ENCODE measurements at places on chromosomes 5 and 9.

- peak; percentile 42 for DNase-seq
Observed at GRCh38 chr9:77092536-77092935, 73.1 kb downstream of the FOXB2 start.

GRCh38 chr5:126973193-126973592 lies 57.2 kb downstream of the MARCHF3 start:
- DNase-seq, result no peak

- no peak for DNase-seq
Observed at GRCh38 chr9:37370968-37371563, 51.4 kb upstream of the GRHPR start.

GRCh38 chr9:81431641-81432040 lies 257.7 kb downstream of the TLE1 start:
- peak; percentile 78 for DNase-seq

- DNase-seq, result no peak
Observed at GRCh38 chr5:170625221-170626165, 121.7 kb downstream of the KCNIP1 start.

GRCh38 chr5:6003040-6003825 lies 375.1 kb downstream of the MED10 start:
- DNase-seq, result no peak

DNA sequence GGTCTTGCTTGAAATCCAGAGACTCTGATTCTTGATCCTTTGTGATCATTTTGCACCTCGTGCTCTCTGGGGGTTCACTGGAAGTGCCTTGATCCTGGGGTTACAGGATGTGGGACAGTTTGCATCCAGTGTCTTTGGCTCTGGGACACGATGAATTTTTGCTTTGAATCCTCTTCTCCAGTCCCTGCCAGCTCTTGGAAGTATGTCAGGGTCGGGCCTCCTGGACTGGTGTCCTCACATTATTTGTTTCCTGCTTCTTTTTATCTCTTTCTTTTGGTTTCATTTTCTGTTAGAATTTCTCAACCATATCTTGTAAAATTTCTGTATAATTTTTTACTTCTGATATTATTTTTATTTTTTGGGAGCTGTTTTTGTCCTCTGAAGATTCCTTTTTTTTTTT lies 34.2 kb downstream of the SECISBP2 start:
- no peak for DNase-seq

- DNase-seq, result no peak
Observed at GRCh38 chr5:60671899-60672692, 27.9 kb downstream of the DEPDC1B start.

DNA sequence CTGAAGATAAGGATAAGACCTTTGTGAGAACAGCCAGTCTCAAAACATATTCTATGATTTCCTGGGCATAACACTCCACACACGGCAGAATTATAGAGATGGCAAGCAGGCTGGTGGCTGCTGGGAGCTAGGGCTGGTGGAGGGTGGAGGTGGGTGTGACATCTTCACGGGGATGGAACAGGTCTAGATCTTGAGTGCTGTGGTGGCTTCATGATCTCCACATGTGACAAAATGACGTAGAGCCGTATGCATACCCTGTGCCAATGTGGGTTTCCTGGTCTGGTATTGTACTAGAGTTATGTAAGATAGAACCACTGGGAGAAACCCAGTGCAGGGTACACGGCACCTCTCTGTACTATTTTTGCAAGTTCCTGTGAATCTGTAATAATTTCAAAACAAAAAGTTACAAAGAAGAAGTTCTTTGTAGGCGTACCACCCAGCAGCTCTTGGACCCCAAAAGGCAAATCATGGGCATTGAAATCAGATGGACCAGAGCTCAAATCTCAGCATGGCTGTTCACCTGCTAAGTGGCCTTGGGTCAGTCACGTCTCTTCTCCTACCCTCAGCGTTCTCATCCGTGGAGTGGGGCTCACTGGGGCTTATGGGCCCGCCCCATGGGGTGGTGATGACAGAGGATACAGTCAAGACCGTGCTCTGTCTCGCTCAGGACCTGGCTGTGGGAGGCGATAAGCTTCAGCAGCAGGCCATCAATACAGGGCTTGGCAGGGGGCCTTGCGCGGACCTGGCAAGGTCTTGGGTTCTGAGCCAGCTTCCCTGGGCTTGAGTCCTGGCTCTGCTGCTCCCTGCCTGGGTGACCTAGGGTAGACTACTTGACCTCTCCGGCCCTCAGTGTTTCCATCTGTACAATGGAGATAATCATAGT lies 74.7 kb upstream of the UNC5A start:
- no peak for DNase-seq

DNA sequence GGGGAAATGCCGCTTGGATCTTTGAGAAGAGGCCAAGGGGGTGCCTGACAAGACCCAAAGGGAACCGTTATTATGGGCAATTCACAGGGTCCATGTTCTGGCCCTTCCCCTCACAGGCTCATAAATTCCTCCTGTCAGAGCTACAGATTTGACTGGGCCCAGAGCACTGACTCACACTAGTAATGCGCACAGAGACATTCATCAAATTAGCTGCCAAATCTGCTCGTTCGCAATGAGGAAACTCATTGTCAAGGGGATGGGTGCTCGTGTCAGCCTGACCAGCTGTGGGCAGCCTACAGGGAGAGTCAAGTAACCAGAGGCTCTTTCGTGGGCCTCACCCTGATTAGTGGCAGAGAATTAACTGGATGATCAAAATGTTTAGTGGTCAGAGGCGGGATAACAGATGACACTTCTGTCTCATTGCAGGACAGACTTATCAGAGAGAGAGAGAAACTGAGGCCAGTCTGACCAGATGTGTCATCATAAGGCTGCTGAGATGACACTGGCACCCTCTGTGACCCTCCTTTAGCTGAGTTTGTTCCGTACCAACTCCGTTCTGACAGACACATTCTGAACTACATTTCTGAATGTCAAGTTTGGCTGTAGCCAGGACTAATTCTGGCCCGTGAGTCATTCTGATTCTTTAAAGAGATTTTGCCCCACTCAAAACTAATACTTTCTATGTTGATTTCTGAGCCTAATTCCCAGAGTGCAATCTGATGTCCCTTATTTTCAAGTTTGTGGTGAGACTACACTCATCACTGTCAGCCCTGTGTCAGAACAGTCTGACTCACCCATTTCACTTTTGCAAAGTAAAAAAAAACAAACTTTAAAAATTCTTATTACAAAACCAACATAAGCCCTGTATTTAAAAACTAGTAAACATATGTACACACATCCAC lies 377.1 kb downstream of the ACTL7B start:
- peak; percentile 97 for DNase-seq

GRCh38 chr5:177132136-177133095 lies 1.2 kb upstream of the NSD1 start:
- DNase-seq, result no peak

DNA sequence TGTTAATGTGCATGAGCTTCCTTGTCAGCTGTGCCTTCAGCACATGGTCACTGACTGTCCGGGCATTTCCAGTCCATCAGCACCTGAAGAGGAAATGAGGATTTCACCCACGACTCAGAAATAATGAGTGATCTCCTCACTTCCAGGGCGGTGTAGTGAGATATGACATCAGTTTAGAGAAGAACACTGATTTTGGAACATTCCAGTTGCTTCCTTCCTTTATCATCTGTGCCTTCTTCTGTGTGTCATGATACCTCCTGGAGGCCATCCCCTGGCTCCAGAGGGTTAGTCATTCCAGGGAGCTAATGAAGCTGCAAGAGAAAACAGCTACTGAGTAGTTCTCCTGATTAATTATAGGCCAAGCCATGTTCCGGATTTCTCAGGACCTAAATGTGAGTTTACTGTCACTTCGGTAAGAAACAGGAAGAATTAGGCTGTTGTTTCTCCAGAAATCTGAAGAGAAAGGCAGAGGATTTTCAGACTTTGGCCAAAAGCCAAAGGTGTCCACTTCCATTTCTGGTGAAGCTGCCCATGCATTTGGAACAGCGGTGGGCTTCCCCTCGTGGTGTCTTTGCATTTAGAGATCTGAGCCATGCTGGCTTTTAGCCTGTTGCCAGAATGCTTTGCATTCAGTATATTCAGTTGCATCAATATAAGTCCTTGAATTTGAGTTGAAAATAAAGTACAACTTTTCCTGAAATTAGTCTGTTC lies 161.3 kb upstream of the OTULINL start:
- peak; percentile 61 for DNase-seq

DNA sequence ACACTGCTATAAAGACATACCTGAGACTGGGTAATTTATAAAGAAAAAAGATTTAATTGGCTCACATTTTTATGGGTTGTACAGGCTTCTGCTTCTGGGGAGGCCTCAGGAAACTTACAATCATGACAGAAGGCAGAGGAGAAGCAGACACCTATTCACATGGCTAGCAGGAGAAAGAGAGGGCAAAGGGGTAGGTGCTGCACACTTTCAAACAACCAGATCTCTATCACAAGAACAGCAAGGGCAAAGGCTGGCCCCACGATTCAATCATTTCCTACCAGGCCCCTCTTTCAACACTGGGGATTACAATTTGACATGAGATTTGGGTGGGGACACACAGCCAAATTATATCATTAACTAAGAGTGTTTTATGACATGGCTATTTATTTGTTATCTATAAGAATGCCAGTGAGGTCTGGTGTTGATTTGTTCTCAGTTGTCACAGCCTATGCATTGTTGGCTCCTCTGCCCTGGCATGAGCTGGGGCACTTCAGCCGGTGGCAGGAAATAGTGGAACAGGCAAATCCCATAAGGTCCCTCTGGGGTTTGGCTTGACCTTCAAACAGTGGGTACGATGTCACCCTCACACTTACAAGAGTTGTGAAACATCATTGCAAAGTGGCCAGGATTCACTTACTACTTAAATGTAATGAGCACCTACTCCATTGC lies 44.1 kb downstream of the SPARC start:
- no peak for DNase-seq

DNA sequence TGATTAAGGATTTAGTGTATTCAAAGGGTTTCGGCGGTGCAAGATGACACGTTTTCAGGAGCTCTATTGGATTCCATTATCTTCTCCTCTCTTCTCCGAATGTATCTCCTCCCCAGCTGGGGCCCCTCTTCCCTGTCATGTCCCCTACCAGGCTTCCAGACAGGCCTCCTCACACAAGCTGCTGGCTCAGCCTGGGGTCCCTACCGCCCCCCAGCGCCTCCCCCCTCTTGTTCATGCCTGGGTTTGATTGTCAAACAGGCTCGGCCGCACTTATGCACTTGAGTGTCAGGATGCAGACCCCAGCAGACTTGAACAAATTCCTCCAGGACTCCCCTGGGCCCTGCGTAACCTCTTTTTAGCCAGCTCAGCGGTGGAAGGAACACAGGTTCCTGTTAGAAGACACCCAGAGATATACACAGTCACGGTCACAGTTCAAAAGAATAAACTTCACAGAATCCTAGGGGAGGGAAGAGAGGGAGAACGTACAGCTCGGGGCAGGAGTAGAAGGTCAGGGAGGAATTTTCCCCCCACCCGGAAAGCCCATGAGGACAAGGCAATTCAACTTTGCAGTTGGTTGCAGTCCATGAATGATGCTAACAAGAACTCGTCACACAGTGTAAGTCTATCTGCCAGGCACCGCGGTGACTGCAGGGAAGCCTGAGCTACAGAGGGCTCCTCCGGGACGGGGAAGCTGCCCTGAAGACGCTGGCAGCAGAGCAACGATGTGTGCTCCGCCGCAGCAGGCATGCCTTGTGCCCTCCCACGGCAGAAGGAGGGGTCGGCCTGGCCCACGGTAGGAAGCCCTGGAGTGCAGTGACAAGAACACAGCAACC lies 560.0 kb downstream of the BNC2 start:
- DNase-seq, result peak; percentile 24

DNA sequence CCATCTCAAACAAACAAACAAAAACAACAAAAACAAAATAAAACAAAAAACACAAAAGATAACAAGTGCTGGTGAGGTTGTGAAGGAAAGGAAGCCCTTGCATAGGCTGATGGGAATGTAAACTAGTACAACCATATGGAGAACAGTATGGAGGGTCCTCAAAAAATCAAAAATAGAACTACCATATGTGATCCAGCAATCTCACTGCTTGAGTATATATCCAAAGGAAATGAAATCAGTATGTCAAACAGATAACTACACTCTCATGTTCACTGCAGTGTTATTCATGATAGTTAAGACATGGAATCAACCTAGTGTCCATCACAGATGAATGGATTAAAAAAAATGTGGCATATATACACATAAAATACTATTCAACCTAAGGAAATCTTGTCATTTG lies 395.7 kb upstream of the SLC24A2 start:
- no peak for DNase-seq

DNA sequence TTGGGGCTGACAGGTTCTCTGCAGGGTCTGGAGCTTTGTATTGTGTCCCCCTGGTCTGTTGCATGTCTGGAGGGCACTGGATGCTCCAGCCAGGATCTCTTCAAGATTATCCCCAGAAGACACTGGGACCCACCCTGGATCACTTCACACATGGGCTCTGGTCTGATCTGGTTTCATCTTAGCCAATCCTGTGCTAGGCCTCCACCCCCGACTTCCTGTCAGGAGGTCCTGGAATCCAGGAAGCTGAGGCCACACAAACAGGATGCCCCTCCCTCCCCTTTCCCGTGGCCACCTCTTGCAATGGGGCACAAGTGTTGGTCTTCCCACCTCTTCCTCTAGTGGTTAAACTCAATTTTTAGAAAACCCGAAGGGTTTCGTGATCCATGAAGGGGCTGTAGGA lies 242.6 kb upstream of the MVB12B start:
- DNase-seq, result no peak

- peak; percentile 30 for DNase-seq
Observed at GRCh38 chr9:22452415-22453010, 5.9 kb downstream of the DMRTA1 start.

GRCh38 chr5:173767574-173768266 lies 120.4 kb upstream of the CPEB4 start:
- no peak for DNase-seq

Data from fibroblast of skin of back (primary cell).